ENCODE measurements at places on chromosomes 3 and 15.

DNA sequence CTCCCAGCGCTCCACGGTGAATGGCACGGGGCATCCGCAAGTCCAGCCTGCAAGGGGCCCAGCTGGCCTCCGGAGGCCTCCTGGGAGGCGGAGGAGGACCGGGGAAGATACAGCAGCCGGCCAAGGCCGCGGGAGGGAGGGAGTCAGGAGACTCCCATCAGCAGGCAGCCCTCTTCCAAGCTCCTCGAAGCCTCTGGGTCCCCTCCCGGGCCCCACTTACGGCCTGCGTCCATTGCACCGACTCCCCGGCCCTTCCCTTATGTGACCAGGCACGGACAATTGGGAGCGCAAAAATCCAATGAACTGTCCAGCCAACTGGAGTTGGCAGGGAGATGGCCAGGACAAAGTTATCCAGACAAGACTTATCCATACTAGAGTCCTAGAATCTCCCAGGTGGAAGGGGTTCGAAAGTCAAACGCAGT is 668 bp downstream of the MFGE8 start:
- DNase-seq: no peak

DNA sequence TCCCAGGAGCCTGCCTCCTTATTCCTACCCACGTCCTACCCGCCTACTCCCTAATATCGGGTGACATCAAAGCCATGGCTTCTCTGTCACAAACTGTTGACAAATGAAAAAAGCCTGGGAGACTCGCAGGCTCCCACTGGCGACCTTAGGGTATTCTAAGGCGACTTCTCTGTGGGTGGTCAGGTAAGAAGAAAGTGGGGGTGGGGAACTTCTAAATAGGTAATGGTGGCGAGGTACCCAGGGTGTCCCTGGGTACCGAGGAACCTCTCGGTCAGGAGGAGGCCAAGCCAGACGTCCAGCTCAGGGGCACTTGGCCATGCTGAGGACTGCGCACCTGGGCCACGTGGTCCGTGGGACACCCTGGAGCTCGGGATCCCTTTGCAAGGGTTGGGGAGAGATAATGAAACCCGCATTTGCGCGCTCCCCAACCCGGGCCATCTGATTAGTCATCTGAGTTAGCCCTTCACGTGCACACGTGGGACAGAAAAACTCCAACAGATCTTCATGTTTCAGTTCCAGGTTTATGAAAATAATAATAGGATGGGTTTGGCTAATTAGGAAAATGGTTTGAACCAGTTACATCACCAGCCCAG is 78.2 kb downstream of the NR2F2 start:
- no peak for DNase-seq

- no peak for DNase-seq
Observed at GRCh38 chr3:40588406-40588805, 63.6 kb downstream of the ZNF621 start.

DNA sequence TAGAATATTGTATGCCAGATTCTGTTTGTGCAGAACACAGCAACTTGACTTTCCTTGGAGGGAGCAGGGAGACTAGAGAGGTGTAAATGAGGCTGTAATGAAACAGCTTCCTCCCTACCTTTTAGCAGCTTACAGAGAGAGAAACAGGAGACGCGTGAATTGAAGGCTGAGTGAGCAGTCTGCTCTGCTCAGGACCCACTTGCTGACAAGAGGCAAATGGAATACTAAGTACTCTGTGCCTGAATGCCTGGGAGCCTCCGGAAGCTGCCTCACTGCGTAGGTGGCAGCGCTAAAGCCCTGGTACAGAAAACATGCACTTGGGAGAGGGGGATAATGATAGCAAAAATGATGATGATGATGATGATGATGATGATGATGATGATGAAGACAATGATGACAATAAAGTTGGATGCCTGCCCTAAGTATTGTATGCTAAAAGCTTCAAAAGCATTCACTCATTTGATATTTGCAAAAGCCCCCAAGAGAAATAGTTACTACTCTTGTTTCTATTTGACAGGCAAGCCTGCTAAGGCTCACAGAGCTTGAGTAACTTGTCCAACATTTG is 548.9 kb downstream of the NTRK3 start:
- no peak for DNase-seq

DNA sequence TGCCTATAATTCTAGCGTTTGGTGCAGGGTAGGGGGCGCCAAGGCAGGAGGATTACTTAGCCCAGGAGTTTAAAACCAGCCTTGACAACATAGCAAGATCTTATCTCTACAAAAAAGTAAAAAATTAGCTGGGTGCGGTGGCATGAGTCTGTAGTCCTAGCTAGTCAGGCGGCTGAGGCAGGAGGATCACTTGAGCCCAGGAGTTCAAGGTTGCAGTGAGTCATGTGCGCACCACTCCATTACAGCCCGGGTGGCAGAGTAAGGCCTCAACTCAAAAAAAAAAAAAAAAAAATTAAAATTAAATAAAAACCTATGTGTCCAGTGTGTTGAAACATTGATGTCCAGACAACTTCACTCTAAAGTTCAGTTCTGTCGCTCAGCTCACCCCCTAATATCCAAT is 78.2 kb upstream of the SOX2 start:
- no peak for DNase-seq

GRCh38 chr15:92429378-92430068 is 35.8 kb downstream of the ST8SIA2 start:
- no peak for DNase-seq

DNA sequence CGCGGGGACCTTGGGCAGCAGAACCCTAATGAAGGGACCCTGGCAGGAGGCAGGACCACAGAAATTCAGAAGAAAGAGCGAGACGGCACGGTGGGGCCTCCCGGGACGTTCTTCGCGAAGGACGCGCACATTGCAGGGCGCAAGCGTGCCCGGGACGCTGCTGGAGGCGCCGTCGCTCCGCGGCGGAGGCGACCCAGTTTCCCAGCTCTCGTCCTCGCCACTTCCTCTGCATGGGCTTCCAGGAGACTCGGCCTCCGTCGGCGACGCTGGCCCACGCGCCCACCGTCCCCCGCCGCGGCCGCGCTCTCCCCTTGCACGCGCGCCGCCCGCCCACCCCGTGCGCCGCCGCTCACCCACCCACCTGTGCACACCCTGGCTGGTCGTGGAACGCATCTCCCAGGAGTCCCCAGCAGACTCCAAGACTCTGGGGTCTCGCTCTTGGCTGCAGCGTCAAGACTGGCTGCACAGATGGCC is 31.8 kb upstream of the SMAD3 start:
- peak; percentile 46 for DNase-seq

GRCh38 chr15:95501865-95502264 is 828.6 kb upstream of the NR2F2 start:
- no peak for DNase-seq

- DNase-seq: no peak
Observed at GRCh38 chr3:100420885-100421284, 19.5 kb downstream of the LNP1 start.

- no peak for DNase-seq
Observed at GRCh38 chr3:27166888-27167287, 202.3 kb downstream of the NEK10 start.

- DNase-seq: no peak
Observed at GRCh38 chr3:124846189-124846588, 41.0 kb downstream of the ITGB5 start.

DNA sequence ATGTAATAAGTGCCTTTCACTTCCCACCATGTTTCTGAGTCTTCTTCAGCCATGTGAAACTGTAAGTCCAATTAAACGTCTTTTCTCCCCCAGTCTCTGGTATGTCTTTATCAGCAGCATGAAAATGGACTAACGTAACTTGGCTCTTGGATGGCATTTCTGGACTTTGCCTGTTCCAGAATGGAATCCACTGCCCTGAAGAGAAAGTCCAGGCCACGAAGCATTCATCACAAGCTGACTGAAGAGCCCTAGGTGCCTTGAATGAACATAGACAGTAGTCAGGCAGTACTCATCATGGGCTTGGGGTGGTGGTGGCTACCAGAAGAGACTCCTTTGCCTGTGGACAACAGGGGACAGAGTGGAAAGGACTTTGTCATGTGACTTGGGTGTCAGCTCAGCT is 1505.0 kb downstream of the SI start:
- DNase-seq: no peak

DNA sequence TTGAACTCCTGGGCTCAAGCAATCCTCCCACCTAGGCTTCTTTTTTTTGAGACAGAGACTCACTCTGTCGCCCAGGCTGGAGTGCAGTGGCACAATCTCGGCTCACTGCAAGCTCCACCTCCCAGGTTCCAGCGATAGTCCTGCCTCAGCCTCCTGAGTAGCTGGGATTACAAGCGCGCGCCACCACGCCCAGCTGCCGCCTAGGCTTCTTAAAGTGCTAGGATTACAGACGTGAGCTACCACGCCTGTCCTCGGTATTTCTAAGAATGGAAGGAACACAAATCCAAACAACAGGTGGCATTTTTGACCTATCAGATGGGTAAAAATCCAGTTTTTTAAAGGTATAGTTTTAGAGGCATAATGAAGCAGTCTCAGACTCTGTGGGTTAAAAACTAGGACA is 113.8 kb downstream of the ANP32A start:
- no peak for DNase-seq

All from activated naive CD4-positive, alpha-beta T cell treated with anti-CD3 and anti-CD28 coated beads, Interleukin-2, amount 10 ng/mL, durations not matched to agents 7 days and 5 days (primary cell).